ENCODE measurements at places on chromosomes 2 and 18.

DNA sequence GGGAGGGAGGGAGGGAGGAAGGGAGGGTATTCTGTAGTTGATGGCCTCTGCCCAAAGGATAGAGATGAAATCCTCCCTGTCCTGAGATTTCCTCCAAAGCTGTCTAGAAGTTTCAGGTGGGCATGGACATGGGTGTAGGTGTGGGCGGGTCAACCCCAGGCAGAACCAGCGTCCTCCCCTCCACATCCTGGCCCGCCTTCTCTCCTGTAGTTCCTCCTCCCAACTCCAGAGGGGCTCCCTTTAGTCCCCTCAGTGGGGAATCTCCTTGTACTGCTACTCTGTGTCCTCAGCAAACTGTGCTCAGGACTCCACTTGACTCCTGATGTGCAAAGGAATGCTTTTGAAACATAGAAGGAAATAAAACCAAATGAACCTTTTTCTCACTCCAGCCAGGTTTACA is 88.1 kb downstream of the MRPS9 start:
- DNase-seq: no peak

- no peak for DNase-seq
Measured at GRCh38 chr18:49845629-49846360, 32.5 kb upstream of the ACAA2 start.

GRCh38 chr2:211692689-211693088 is 845.9 kb downstream of the ERBB4 start:
- no peak for DNase-seq

DNA sequence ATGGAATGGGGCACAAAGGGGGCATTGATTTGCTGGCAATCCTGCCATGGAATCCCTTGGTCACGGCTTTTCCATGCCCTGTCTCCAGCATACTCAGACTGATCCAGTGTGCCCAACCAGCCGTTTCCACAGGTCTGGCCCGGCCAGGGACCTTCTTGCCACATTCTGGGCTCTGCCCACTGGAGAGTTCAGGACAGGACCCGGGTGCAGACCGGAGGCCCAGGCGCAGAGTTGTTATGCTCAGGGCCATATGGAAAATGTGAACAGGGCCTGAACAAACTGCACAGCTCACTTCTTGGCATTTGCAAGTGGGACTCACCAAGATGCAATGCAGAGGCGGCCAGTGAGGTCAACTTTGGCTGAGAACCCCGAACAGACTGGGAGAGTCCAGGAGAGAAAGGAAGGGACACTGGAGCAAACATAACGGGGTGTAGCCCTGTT is 15.6 kb upstream of the ASAP2 start:
- peak; percentile 35 for DNase-seq

Data from NCI-H526 (cell line).